ENCODE measurements at places on chromosomes 4 and X. TPM values are rescaled to one million over a fixed set of nuclear protein-coding genes. Genes with fewer than 3 reads are reported as not detected.

Gene PAK3
- total RNA-seq, result 2.1 TPM

Gene CXCL13
- total RNA-seq, result not detected

Gene IRS4
- total RNA-seq, result not detected

DNA sequence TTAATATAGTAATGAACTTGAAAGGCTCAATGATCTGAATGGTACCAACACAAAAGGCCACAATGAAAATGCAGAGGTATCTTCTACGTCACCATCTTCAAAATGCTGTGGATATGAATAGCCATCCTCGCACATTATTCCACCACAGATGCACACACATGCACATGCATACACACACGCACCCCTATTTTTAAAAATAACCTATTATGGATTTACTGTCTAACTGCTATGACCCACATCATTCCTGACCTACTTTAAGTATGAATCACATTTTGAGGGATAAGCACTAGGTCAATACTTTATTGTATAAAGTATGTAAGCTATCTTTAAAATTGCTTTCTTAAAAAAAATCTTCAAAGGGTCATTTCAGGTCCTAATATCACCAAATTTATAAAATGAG, 24.4 kb upstream of the CORIN start:
- no peaks in the 10 kb centered on the region for H3K36me3 ChIP-seq
- H3K27ac ChIP-seq, result no peak overlapping the region
- DNase-seq, result no peak
- H3K4me3 ChIP-seq, result no peak overlapping the region
- no peaks in the 10 kb centered on the region for H3K27me3 ChIP-seq

- H3K27ac ChIP-seq, result no peak overlapping the region
- H3K4me3 ChIP-seq, result no peak overlapping the region
- DNase-seq, result peak; percentile 51
Measured at GRCh38 chrX:109632906-109633504, 8.0 kb upstream of the KCNE5 start.

DNA sequence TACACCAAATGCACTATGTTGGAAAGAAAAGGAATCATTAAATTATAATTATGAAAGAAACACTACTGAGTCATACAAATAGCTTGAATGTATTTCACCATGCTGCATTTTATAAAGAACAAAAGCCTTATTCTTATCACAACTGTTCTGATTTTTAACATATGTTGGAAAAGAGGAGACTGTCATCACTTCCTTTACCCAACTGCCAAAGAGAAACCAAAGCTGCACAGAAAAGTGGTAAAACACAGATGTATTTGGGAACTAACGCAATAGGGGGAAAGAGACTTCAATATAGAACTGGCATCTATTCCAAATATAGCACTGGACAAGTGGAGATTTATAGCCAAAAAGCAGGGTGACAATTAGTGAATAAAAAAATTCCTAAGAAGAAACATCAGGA, 181.0 kb downstream of the SPANXN3 start:
- DNase-seq, result no peak
- H3K4me1 ChIP-seq, result no peaks in the 10 kb centered on the region
- no peak overlapping the region for H3K27ac ChIP-seq
- H3K4me3 ChIP-seq, result no peak overlapping the region
- no peaks in the 10 kb centered on the region for H3K27me3 ChIP-seq
